Germinal center (tissue), 1 donor: ENCODE measurements at places on chromosomes 3 and 15.

DNA sequence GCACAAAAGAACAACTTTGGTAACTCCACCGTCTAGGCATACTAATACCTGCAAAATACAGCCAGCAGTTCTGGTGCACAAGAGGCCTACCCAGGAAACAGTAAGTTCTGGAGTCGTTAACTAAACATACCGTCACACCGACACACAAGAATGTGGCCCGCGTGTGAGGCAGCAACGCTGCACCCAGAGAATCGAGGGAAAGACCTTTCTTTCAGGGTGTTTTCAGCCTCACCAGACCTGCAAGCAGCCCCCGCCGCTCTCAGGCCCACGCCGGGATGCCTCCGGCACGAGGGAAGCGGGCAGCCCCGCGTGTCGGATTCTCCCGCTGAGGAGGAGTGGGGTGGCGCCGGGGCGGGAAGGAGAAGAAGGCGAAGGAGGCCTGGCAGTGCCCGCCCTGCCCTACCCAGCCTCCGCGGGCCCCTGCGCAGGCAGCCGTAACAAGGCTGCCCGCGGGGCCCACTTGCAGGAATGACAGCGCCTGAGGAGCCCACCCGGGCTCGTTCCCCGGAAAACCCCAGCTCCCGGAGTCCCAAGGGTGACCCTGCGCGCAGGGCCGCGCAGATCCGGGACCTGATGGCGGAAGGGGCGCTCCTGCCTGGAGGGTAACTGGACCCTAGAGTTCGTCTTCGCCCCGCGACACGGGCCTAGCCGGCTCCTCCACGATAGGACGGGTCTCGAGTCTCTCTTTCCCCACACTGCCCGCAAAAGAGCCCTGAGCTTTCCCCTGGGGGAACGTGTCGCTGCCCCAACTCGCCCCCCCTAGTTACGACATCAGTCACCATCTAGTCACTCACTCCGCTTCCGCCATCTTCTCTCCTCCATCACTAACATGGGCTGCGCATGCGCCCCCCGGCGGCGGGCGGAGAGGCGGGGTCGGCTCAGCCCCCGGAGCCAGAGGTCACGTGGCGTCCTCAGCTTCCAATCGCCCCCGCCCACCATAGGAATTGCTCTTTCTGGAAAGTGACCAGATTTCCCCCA is at the start of gene PHC3:
PHC3 (minus strand) TSS at position 826 of the 978 bp plus-strand sequence; CDS start at position 808, 18 bp downstream.
- DNase-seq: peak; percentile 97

DNA sequence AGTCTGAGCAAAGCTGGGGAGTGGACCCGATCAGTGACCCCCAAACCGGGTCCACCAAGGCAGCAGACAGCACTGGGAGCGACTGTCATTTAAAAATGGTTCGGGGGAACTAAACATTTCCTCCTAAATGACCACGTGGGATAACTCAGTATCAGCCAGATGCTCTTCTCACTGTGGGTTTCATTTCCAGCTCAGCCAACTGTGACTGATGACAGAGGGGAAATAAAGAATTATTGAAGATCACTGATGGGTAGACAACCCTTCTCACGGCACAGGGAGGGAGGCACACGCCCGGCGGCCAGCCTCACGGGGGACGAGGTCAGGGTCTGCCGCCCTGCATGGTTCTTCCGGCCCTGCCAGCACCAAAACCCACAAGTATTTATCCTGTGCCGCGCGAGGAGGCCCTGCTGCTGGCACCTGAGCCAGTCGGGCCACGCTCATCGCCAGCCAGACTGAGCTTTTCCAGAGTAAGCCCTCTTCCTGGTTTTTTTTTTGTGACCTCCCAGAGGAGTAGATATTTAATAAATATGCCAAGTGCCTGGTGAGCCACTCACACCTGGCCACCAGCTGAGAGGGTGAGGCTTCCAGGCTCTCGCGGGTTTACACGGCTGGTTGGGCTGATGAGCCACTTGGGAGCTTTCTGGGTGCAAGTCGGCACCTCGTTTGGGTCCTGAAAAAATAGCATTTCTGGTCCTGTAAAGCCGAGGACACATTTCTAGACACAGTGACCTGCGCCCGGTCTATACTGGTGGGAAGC is 6.2 kb downstream of the MELTF start:
- DNase-seq: peak; percentile 81

DNA sequence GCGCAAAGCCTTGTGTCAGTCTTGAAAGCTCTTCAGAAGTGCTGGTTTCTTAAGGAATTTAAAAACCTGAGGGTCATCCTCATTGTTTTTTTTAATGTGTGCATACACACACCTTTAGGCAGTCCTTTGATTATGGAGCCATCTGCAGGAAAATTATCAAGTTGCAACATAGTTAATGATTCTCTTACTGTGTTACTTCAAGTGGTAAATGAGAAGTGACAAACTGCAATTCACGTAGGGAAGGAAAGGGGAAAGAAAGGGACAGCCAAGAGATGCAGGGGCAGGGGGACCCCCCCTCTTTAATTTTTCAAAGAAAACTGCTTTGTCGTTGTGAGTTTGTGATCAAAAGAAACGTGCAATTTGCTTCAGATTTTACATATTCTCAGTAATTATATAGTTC is 162.4 kb upstream of the CGNL1 start:
- DNase-seq: peak; percentile 2

GRCh38 chr3:197795200-197795599 is 4.1 kb downstream of the LRCH3 start:
- DNase-seq: no peak

DNA sequence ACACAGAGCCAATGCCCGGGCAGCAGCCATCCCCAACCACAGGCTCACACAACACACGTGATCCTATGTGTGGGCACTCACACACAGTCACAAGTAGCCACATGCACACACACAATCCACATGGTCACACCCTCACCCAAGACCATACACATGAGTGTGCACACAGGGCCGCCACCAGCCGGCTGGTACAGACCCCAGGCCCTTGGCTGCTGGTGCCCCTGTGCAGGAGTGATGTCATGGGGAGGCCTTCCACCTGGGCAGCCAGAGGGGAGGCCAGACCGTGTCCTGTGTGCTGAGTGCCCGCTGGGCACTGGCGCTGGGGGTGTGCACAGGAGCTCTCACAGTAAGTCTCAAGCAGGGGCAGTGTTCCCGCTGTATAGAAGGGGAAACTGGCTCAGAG is 36.9 kb downstream of the DNAJB8 start:
- DNase-seq: no peak

DNA sequence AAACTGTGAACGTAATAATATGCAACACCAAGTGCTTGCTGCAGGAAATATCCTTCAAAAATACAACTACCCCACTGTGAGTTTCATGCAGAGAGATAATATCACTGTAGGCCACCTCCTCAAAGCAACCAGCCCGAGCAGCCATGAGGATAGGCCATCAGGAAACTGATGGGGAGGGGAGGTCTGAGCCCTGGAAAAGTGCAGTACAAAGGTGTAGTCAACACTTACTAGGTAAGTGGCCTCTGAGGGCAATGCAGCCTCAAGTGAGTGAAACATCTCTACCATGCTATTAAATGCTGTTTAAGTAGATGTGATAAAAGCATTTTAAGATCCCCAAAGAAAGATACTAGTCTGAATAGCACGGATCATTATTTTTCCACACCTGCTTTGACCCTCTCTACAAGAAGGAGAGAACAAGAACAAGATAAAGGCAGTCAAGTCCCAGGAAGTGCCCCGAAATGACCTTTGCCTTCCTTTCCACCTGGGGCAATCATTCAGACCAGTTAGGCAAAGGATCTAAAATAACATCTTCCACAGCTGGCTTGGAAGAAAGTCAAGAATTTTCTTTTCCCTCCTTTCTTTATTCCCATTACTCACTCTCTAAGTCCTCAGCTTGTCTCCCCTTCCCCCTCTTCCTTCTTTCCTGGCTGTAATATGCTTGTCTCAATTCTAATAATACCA is 62.8 kb downstream of the FMN1 start:
- DNase-seq: no peak

- DNase-seq: no peak
These were observed 68.4 kb upstream of the SLCO3A1 start for GRCh38 chr15:91784973-91785709.

DNA sequence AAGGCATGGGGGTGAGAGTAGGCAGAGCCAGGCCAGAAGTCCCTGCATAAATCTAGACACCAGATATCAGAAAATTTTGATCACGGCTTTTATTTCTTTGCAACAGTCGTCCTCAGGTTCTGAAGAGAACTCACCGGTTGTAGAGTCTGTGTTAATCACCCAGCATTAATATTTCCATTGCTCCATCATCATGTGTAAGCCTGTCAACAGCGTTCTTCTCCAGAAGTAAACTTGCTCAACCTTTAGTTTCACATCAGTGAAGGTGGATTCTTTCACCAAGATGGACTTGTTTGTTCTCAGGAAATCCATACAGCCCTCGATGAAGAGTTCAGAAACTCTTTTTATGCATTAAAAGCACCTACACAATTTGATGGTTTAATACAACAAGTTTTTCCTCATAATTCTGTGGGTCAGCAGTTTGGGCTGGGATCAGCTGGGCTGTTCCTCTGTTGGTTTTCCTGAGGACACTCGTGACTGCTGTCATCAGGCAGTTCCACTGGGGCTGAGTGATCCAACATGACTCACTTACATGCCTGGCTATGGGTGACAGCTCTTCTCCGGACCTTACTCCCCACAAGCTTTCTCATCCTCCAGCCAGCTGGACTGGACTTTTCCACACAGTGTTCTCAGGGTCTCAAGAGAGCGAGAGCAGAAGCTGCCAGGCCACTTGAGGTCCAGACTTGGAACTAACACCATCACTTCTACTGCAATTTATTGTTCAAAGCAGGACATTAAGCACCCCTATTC is 303.4 kb downstream of the ZNF621 start:
- DNase-seq: no peak

DNA sequence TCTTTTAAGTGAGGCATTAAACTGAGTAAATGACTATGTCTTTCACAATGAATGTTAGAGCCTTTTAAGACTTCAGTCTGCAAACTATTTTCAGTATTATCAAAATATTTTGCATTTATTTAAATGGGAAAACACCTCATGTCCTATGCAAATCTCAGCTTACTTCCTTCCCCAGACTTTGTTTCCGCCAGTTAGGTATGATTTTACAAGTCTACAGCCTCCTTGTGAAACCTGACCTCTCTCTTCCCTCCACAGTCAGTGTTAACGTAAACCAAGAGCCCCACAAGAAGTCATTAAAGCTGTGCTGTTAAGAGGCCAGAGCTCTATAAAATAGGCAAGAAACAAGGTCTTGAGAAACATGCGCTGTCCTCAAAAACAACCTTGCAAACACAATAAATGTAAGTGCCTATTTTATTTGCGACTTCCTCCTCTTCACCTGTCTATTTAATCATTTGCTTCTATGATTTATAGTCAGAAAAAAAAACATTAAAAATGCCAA is 48.3 kb downstream of the PRTG start:
- no peak for DNase-seq

DNA sequence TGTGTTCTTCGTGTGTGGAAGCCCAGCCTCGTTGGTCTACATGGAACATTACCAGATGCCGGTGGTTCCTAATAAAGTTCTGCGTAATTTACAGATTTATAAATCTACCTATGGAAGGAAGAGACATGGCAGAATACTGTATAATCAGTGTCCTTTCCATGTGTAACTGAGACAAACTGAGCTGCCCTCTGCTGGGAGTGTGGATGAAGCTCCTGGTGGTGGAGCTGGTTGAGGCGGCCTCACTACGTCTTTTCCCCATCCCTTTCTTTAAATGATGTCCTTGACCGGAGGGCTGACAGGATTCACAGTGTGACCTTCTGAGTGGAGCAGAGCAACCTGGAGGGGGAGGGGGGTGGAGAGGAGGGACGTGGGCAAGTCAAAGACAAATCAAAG is 267.0 kb upstream of the CHRM5 start:
- no peak for DNase-seq
